SIG-M5 (cell line): ENCODE measurements at places on chromosomes 12 and 14.
A peak's percentile ranks its signal among the peaks of the same experiment; 100 is the strongest.

- no peak for DNase-seq
Measured at GRCh38 chr12:93938931-93939330, 209.4 kb upstream of the PLXNC1 start.

- no peak for DNase-seq
Measured at GRCh38 chr14:50452296-50452695, 55.6 kb upstream of the CDKL1 start.

DNA sequence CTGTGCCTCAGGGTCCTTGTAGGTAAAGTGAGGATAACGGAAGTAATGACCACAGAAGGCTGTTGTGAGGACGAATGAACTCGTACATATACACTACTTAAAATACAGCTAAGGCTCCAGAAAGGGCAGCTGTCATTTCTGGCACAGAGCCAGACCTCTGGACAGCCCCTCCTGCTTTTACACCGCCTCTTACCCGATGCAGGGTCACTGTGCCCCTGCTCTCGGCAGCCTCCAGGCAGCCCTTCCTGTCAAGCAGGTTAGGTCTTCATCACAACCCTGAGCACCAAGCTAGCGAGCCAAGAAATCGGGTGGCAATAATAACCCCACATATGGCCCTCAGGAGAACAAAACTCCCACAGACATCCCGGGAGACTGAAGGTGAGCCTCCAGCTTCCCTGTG is 8.5 kb downstream of the TMEM229B start:
- DNase-seq, result no peak

DNA sequence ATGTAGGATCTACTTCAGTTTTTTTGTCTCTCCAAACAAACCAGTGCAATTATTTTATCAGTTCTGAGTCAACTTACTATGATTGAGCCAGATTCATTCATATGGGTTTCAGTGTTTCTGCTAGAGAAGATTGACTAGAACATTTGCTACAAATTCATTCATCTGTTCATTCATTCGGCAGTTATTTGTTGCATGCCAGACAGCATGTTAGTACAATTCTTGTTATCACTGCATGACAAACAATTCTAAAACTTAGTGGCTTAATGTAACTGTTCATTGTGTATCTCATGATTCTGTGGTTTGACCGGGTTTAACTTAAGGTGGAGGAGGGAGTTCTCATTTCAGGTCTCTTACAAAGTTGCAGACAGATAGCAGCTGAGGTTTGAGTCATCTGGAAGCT is 52.3 kb downstream of the POLR3B start:
- no peak for DNase-seq

DNA sequence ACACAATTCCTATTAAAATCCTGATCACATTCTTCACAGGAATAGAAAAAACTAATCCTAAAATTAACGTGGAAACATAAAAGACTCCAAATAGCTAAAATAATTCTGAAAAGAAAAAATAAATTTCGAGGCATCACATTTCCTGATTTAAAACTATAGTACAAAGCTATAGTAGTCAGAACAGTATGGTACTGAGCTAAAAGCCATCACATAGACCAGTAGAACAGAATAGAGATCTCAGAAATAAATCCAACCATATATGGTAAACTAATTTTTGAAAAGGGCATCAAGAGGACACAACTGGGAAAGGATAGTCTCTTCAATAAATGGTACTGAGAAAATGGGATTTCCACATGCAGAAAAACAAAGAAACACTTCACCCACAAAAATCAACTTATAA is 125.2 kb upstream of the DAAM1 start:
- no peak for DNase-seq

DNA sequence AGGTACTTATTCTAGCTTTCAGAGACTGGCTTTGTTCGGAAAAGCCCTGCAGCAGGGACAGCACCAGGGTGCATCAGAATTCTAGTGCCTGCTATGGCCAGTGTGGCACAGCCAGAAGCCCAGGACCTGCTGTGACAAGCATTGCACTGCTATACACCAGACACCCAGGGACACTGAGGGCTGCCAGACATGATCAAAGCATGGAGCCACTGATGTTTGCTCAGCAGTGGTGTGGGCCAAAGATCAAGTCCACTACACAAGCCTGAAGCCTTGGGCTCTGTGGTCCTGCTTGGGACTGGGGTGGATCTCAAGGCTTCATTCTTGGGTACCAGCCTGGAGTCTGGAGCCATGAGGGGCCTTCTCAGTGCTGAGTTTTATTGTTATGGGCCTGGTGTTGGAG is 36.1 kb upstream of the CDKN3 start:
- no peak for DNase-seq

- no peak for DNase-seq
Measured at GRCh38 chr12:96187956-96188355, 6.2 kb upstream of the ELK3 start.

DNA sequence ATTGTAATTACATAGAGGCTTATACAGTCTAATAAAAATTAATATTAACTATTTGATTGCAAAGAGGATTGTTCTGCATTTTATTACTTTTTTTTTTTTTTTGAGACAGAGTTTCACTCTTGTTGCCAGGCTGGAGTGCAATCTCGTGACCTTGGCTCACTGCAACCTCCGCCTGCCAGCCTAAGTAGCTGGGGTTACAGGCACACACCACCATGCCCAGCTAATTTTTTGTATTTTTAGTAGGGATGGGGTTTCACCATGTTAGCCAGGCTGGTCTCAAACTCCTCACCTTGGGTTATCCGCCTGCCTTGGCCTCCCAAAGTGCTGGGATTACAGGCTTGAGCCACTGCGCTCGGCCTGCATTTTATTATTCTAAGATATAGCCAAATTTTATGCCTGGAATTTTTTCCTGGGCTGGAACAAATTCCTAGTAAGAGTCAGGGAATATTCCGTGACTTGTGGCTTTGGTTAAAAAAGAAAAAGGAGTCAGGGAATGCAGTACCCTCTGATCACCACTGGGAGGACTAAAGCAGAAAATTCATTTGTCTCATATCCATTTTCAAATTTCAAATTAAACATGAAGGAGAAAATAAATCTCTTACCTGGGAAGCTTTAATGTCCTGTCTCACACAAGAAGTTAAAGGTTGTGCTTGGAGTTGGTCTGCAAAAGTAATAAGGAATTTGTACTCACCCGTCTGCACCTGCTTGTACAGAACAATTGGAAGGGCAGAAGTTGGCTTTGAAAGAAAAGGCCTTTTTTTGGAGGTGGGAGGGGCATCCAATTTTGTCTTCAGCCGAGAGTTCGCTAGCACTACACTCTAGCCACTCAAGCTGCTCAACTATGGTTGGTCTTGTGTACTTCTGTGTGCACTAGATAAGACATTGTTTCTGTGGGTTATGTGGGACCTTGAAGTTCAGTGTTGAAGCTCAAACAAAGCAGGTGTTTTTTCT is 8.7 kb downstream of the MARK3 start:
- DNase-seq, result no peak

- DNase-seq, result no peak
Measured at GRCh38 chr12:82408844-82409243, 50.5 kb downstream of the METTL25 start.

DNA sequence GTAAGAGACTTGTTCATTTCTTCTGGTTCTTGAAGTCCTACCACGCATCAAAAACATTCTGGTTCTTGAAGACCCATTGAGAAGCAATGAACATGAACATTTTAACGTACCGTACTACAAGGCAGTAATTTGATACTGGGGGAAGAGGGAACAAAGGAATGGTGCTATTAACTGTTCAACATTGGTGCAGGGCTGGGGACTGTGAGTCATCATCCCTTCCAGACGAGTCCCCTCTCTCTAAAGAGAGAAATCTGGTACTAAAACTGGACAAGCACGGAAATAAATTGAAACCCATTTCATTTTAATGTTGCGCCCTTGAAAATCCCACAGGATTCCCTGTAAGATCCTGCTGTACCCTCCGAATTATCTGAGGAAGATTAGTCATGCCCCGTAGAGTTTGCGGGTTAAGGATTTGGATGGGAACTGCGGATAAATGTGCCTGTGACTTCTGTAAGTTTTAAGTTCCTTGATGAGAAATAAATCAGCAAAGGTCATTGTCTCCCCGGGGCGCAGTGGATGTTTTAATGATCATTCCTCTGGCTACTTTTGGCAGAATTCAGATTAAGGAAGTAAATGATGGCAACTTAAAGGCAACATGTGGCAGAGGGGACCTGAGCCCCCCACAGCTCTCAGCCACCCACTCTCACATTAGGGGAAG is 78.6 kb downstream of the KCNK13 start:
- DNase-seq, result no peak

DNA sequence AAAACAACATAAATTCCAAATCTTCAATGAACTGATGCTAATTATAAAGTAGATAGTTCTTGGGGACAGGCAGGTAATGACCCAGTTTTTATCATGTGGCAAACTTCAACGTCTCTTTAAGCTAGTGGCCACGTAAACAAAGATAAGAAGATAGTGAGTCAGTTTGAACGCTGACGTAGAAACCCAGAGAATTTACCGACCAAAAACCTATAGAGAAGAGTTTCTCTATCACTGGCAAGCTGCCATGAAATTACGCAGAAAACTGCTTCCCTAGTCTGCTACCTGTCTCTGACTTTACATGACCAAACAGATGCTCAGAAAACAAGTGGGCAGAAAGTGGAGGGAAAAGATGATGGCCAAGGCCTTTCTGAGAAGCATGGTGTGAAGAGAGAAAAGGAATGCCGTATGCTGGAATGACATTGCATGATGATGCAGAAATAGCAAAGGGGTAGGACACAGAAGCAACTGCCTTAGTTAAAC is 136.3 kb downstream of the ITPR2 start:
- no peak for DNase-seq

DNA sequence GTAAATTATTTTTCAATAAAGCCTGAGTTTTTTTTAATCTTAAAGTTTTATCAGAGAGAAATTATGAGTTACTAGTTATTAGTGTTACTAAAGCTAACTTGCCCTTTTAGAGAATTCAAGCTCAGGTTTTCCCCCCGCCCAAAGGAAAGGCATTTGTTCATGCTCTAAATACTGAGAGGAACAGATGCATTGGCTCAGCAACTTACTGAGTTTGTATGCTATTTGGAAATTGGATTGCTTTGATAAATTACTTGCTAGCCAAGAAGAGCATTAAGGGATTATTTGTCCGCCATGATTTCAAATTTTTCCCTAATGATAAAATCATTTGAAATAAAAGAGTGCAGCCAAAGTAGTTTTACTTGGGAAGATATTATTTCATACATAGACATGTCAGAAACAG is 149.4 kb downstream of the METTL25 start:
- DNase-seq, result no peak

DNA sequence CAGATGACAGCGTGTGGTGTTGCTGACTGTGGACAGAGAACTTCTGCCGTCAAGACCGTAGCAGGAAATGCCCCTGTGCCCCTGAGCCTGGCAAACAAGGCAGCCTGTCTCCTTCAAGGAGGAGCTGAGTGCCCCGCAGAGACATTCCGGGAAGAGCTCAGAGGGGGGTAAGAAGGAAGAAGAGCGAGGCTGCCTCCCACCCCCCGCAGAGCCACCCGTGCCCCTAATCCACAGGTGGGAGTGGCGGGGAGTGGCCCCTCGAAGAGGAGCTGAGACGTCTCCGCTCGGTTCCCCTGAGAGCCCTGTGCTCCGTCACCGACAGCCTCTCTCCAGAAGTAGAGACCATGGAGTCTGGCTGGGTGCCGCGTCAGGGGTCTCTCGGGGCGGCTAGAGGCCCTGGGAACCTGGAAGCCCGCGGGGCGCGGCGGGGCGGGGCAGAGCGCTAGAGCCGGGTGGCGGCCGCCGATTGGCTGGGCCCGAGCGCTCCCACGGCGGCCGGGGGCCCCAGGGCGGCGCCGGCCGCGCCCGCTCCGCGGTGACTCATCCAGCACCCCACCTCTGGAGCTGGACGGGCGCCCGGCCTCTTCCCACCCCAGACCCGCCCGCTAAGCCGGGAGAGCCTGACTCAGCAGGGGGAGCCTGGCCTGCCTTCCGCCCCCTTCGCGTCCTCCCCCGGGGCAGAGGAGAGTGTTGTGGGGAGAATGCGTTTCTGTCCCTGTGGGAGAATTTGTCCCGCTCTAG is 25.2 kb upstream of the KRT78 start:
- DNase-seq, result no peak

GRCh38 chr12:3976351-3976938 is 103.2 kb upstream of the PARP11 start:
- DNase-seq, result no peak

DNA sequence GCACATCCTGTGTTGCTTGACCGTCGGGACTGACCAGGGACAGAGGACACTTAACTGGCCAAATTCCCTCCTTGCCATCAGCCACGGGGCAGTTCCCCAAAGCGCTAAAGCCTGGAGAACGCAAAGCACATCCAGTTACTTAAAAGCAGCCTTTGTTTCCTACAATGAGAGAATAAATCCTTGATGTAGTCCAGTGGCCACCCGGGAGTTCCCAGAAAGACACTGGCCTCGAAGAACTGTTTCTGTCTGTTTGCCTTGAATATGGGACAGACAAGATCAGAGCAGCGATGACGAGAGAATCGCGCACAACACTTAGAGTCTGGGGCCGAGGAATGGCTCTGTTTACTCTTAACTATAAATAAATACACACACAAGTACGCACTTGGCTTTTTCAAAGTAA is 102.2 kb downstream of the TNFAIP2 start:
- no peak for DNase-seq

DNA sequence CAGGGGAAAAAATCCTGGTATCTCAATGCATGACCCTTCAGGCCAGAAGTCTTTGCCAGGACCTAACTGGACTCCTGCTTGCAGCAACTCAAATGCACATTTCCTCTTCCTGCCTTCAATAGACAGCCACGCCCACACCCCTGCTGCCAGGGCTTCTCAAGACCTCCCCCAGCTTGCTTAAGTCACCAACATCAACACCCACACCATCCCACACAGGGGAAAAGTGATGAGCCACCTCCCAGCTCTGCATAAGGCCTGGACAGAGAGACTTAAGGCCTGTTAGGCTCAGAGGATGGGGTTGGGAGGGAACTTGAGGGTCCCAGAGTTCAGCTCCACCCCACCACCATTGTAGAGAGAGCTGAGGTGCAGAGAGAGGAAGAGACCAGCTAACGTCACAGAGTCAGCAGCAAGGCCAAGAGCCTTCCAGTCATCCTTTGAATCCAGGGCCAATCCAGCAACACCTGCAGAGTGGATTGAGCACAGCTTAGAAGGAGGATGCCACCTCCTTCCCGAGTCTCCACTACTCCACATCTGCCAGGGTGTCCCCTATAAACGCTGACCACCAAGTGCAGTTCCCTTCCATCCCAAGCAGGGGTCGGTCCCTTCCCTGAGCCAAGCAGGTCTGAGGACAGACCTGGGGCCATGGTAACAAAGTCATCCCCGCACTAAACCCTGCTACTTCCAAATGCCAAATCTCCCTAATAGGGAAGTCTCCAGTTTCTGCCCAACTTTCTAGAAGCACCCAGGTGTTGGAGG is 50.0 kb downstream of the KDM2B start:
- DNase-seq, result peak; percentile 57

- DNase-seq, result no peak
Measured at GRCh38 chr14:72876005-72876709, 17.7 kb downstream of the DPF3 start.

GRCh38 chr12:132078190-132078589 is 65.9 kb downstream of the DDX51 start:
- no peak for DNase-seq

GRCh38 chr12:100951756-100952155 is 157.2 kb downstream of the ANO4 start:
- no peak for DNase-seq

DNA sequence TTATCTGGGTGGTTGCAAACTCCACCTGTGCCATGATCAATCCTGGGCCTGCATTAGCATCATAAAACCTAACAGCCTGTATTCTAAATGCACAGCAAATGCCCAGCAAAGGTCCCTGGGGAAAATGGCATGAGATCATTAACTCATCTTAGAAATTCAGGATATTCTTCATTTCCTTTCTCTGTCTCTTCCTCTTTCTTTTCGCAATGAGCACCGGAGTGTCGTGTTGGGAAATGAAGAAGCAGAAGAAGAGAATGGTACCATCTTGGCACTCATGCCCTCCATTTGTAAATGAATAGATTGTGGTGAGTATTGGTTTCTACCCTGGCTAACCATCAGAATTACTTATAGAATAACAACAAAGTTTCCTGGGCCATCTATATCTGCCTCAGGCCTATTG is 193.6 kb downstream of the GALC start:
- DNase-seq, result no peak
